ENCODE measurements at places on chromosomes 4 and X.

GRCh38 chrX:431056-431455, 44.3 kb upstream of the PPP2R3B start:
- no peak for DNase-seq

GRCh38 chrX:46712764-46713163, 46.2 kb downstream of the SLC9A7 start:
- DNase-seq, result no peak

GRCh38 chrX:53682885-53683555, 3.5 kb downstream of the HUWE1 start:
- DNase-seq, result peak; percentile 65

DNA sequence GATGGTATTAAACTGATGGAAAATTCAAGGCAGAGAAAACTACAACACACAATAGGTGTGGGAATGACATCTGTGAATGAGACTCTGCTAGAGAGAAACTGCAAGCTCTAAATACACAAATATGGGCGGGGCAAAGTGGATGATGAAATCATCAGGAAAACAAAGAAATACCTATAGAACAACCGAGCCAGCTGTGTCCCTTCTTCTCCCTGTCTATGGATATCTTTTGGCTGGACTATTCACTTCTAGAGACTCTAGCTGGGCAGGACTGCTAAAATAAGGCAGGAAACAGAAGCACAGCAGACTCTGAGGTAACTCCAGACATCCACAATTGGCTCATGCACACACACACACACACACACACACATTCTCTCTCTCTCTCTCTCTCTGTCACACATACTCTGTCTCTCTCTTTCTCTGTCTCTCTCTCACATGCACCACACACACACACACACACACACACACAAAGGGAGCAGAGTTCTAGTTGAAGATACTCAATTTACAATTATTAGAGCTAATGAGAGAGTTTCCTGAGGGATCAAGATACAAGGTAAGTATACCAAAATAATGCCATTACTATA, 27.2 kb upstream of the EDNRA start:
- peak; percentile 69 for DNase-seq

DNA sequence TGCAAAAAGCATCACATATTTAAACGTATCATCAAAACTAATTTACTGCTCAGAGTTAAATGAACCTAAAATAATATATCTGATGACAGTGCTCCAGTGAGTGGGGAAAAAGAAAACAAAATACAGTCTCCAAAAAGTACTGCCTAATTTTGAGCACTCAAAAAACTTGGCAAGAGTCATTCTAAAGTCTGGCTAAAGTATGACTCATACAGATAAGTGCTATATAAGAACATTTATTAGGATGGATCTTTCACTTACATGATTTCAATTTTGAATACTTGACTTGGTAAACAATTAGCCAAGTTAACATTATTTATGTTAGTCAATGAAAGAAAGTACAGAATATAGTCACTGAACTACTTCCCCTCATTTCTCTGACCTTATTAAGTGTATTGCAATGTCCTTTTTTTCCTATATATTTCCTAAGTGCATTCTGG, 27.2 kb downstream of the FBXO8 start:
- peak; percentile 38 for DNase-seq

- DNase-seq, result no peak
Measured at GRCh38 chr4:89658701-89659024, 178.3 kb downstream of the SNCA start.
